ENCODE measurements at places on chromosomes 4 and X.

DNA sequence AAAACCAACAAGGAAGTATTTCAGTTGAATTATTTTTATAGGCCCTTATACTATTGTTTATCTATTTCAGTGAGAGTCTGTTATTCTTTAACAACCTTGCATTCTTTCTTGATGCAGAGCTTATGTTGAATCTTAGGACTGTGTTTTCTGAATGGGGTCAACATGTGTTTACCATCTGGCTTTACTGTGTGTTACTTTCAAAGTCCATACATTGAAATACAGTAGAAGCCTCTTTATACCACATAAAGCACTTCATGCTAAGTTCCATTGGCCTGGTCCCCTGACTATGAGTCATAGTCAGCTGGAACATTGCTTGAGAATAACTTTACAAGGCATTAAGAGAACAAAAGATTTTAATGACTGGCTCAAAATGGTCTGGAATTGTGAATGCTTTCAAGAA is 152.6 kb downstream of the GASK1B start:
- peak; percentile 88 for DNase-seq

GRCh38 chr4:56342746-56343145 is 44.5 kb downstream of the AASDH start:
- no peak for DNase-seq

DNA sequence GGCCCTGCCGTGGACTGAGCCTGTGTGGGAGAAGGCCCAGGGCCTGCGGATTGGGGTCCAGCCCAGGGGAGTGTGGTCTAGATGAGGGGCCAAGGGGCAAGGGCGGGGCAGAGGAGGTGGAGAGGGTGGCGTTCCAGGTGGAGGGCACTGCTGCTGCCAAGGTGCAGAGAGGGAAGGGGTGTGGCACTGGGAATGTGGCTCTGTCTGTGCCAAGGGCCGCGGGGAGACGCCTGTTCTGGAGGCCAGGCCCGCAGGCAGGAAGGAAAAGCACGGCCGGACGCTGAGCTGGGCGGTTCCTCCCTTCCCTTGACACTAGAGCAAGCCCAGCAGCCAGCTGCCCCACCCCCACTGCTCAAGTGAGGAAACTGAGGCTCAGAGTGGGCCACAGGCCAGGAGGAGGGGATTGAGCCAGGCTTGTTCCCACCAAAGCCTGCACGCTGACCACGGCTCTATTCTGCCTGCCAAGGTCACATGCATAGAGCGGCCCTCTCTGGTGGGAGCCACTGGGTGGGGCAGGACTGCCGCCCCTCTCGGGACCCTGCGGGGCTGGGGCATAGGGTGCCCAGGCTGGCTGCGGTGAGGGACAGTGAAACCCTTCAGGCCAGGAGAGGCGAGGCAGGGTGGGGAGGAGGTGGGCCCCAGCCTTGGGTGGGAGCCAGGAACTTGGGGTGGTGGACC is 13.0 kb downstream of the SH3BP2 start:
- peak; percentile 27 for DNase-seq

GRCh38 chr4:68271851-68272357 is 26.4 kb upstream of the TMPRSS11B start:
- peak; percentile 42 for DNase-seq

GRCh38 chrX:22081475-22082092 is 49.5 kb downstream of the PHEX start:
- peak; percentile 52 for DNase-seq

DNA sequence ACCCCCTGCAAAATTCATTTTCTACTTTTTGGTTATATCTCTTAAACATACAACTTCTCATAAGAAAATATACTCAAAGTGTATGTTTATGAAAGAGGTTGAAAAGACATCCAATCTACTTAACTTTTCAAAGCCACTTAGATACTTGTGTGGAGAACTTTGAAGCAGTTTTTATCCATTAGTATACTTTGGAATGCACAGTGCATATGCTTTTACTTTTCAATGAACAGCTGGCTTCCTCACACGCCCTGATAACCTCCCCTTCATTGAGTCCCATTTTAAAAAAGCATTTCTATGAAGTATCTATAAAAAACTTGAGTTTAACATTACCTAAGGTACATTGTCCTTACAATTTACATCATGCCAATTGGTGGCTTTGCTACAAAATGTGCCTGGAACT is 73.8 kb downstream of the VEGFC start:
- no peak for DNase-seq

- no peak for DNase-seq
Measured at GRCh38 chrX:23935106-23935505, 27.3 kb downstream of the CXorf58 start.

DNA sequence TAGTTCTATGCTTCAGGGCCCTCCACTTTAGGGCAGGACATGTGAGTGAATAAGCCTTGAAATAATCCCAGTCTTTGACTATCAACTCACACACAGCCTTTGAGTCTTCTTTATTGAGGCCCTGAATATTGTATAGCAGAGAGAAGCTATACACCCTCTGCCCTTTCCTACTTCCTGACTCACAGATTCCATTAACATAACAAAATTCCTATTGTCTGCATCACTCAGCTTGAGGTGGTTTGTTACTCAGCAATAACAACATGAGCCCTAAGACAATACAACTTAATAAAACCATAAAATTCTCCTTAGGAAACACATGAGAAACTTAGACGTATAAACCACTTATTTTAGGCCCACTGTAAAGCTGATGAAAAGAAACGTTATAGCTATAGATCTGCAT is 680.3 kb upstream of the DIAPH2 start:
- peak; percentile 23 for DNase-seq

DNA sequence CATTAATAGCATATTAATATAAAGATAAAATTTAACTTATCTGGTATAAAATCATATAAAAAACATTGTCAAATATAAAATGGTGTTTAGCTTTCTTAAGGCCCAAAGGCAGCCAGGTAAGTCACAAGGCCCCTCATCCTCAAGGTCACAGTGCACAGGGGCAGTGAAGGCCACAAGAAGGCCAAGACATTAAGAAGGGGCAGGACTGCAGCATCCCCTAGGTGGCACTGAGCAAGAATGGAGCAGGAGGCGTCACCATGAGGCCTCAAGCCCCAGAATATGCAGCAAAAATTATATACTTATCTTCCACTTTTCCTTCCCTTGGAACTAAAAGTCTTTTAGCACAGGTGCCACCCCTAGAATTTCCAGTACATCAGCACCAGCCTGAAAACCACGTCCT is 49.5 kb upstream of the MAGEA8 start:
- DNase-seq, result no peak

DNA sequence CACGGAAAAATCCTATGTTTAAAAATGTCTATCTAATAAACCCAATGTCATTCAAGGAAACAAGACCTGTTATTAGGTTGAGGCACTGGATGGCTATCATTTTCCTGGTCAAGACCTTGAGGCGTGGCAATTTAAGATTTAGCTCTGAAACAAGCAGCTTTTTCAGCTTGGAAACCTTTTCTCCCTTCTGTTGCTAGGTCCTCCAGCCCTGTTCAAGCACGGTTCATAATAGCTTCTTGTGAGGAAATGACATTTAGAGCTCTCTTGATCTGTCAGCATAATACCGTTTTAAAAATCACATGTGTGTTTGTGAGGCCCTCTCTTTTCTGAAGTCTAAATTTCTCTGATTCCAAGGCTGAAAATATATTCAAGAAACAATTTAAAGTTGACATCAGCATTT is 133.6 kb upstream of the GRPR start:
- no peak for DNase-seq

DNA sequence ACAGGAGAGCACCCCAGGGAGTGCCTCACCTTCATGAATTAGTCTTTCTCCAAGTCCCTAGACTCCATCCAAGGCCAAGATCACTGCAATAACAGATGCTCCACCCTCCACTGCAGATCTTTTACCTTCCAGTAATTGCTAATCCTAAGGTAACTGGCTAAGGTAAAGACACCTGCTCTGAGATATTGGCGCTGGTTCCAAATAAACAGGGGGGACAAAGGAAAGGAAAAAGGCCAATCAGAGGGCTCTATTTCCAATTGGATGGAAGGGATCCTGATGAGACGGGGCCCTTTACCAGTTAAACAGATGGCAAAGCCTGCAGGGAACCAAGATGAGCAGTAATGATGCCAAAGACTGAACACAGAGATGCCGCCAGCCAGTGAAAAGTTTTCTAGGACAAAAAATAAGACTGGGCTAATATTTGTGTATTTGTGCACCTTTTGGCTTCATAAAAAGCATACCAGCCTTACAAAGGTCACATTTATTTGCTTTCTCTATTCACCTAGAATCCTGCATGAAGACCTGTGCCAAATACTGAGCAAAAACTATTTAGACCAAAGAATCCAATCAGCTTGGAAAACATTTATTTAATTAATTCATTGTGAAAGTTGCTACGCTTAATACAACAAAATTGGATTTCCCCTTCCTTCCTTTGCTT is 148.5 kb downstream of the PPP3CA start:
- no peak for DNase-seq
